ENCODE measurements at places on chromosomes 12 and 14.
A peak's percentile ranks its signal among the peaks of the same experiment; 100 is the strongest.

GRCh38 chr12:119446459-119446858, 111.9 kb downstream of the CCDC60 start:
- DNase-seq = no peak
- no peaks in the 10 kb centered on the region for H3K27me3 ChIP-seq
- H3K27ac ChIP-seq = no peak overlapping the region
- no peak overlapping the region for H3K4me3 ChIP-seq
- no peaks in the 10 kb centered on the region for H3K36me3 ChIP-seq

GRCh38 chr12:112543751-112544150, 125.0 kb downstream of the PTPN11 start:
- no peaks in the 10 kb centered on the region for H3K36me3 ChIP-seq
- H3K4me3 ChIP-seq = no peak overlapping the region
- H3K4me1 ChIP-seq = peaks cover 6% of the 10 kb centered on the region
- H3K27ac ChIP-seq = no peak overlapping the region
- peaks cover 7% of the 10 kb centered on the region for H3K27me3 ChIP-seq

GRCh38 chr14:98323836-98324235, 948.2 kb downstream of the BCL11B start:
- H3K4me1 ChIP-seq = no peaks in the 10 kb centered on the region
- no peaks in the 10 kb centered on the region for H3K27me3 ChIP-seq
- H3K4me3 ChIP-seq = no peak overlapping the region
- H3K36me3 ChIP-seq = peaks cover 5% of the 10 kb centered on the region

GRCh38 chr12:42798811-42799438, 209.4 kb upstream of the PRICKLE1 start:
- H3K36me3 ChIP-seq = no peaks in the 10 kb centered on the region
- DNase-seq = peak; percentile 25
- H3K27me3 ChIP-seq = peaks cover 1% of the 10 kb centered on the region

DNA sequence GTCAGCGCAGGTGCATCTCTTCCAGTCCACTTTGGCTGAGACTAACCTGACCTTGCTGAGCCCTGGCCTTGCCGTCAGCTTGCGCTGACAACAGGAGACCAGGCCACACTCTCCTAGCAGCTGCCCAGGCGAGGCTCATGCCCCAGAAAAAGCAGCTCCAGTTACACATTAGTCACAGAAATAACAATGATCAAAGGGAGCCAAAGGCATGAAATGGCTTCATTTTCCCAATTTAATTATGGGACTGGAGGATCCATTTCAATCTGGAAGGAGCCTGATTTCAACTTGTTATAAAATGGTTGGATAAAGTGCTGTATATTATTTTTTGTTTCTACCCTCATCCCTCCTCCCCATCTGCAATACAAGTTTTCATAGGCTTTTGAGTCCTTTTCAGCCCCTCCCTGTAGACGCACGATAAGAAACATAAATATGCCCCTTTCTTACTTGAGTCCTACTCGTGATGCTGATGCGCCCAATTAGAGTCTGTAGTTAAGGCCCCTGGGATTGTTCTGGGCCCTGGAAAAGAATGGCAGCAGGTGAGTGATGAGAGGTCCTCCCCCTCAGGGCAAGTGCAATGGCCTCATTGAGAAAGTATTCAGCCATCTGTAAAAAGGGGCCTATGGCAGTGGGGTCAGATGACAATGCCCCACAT, 376.0 kb downstream of the C12orf75 start:
- H3K27me3 ChIP-seq = peaks cover 3% of the 10 kb centered on the region
- H3K27ac ChIP-seq = peak overlapping the region; percentile 34
- H3K36me3 ChIP-seq = no peaks in the 10 kb centered on the region
- DNase-seq = peak; percentile 64

- no peak for DNase-seq
- no peak overlapping the region for H3K4me3 ChIP-seq
- no peak overlapping the region for H3K27ac ChIP-seq
- H3K27me3 ChIP-seq = peaks cover 1% of the 10 kb centered on the region
- no peaks in the 10 kb centered on the region for H3K36me3 ChIP-seq
- H3K4me1 ChIP-seq = peaks cover 12% of the 10 kb centered on the region
Measured at GRCh38 chr12:109578330-109578927, 4.8 kb downstream of the MVK start.

DNA sequence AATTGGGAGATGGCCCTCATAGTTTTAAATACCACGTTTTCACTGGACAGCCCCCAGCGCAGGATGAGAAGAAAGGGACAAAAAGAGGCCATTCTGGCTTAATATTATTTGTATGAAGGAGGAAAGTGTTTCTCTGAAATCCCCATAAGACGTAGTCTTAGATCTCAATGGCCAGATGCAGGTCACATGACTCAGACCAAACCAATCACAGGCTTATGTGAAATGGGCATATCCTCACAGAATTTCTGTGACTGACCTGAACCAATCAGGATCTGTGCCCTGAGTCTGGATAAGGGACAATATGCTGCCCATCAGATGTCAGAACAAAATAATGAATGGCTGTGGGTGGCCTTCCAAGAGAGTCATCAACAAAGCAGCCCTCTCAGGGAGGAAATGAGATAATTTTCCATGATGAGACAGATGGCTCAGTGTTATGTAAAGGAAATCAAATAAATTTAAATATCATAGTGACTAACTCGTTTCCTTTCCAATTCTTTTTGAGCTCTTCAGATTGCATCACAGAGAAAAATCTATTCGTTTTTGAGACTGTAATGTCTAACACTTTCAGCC, 1009.5 kb upstream of the TMEM132C start:
- DNase-seq = peak; percentile 60
- no peak overlapping the region for H3K4me3 ChIP-seq
- peaks cover 13% of the 10 kb centered on the region for H3K36me3 ChIP-seq
- peaks cover 52% of the 10 kb centered on the region for H3K4me1 ChIP-seq
- no peaks in the 10 kb centered on the region for H3K27me3 ChIP-seq

- no peak for DNase-seq
- H3K36me3 ChIP-seq = no peaks in the 10 kb centered on the region
- no peak overlapping the region for H3K27ac ChIP-seq
- peaks cover 42% of the 10 kb centered on the region for H3K4me1 ChIP-seq
Measured at GRCh38 chr12:63066136-63066535, 84.9 kb downstream of the AVPR1A start.

GRCh38 chr14:80956922-80957321, 1.5 kb downstream of the TSHR start:
- DNase-seq = no peak
- H3K4me3 ChIP-seq = no peak overlapping the region
- H3K36me3 ChIP-seq = no peaks in the 10 kb centered on the region
- H3K4me1 ChIP-seq = peaks cover 9% of the 10 kb centered on the region

GRCh38 chr14:102601378-102601925, 9.0 kb downstream of the RCOR1 start:
- no peak overlapping the region for H3K27ac ChIP-seq
- H3K36me3 ChIP-seq = no peaks in the 10 kb centered on the region
- no peak for DNase-seq
- peaks cover 30% of the 10 kb centered on the region for H3K4me1 ChIP-seq
- no peaks in the 10 kb centered on the region for H3K27me3 ChIP-seq
- no peak overlapping the region for H3K4me3 ChIP-seq

DNA sequence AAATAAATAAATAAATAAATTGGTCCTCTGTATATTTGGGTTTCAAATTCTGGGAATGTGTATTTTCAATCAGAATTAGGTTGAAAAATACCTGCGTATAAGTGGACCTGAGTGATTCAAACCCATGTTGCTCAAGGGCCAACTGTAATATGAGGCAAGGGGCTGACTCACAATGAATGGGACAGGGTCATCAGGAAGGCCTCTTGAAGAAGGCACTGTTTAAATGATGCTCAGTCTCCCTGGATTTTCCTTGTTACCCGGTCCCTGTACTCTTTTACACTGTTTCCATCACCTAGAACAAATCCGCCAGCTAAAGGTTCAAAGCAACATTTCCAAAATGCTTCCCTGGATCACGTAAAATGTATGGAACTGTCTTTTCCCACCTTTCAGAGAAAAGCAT, 3.8 kb downstream of the PSMB5 start:
- peaks cover 42% of the 10 kb centered on the region for H3K4me1 ChIP-seq
- DNase-seq = no peak
- no peak overlapping the region for H3K27ac ChIP-seq
- H3K27me3 ChIP-seq = no peaks in the 10 kb centered on the region
- H3K4me3 ChIP-seq = no peak overlapping the region

DNA sequence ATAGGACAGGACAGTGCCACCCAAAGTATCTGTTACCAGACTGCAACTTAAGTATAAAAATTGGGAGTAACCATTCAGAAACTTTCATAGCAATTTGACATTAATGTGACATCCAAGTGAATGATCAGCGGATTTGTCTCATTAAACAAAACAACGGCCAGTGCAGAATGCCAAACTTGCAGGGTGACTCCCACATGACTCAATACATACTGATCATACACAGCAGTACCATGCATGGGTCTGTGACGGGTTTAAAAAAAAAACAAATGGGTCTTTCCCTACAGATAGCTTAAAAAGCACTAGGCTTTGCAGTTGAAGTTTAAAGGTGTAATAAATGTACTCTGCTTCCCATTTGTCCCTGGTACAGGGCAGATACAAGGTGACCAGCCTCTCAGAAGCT, 116.6 kb downstream of the SLC35F4 start:
- H3K4me3 ChIP-seq = no peak overlapping the region
- 0 out of 2 replicates have a peak, but pooled peaks cover 3% of the 10 kb centered on the region for H3K36me3 ChIP-seq
- DNase-seq = no peak
- no peak overlapping the region for H3K27ac ChIP-seq
- H3K27me3 ChIP-seq = no peaks in the 10 kb centered on the region
- no peaks in the 10 kb centered on the region for H3K4me1 ChIP-seq

DNA sequence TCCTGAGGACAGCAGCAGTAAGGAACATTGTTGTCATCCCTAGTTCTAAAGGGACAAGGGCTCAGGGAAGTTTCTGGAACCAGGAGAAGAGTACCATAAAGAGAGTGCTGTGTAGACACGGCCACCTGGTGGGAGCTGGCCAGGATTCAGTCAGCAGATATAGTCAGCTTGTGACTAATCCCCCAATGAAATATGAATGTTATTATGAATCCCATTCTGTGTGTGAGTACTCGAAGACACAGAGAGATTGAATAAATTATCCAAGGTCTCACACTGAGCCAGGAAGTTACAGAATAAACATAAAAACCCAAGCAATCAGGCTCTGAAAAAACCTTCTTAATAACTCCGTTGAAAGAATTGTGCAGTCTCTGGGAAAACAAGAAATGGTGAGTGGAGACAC, 1359.5 kb downstream of the AACS start:
- 0 out of 2 replicates have a peak, but pooled peaks cover under 1% of the 10 kb centered on the region for H3K36me3 ChIP-seq
- no peak overlapping the region for H3K4me3 ChIP-seq
- no peak overlapping the region for H3K27ac ChIP-seq
- no peak for DNase-seq

DNA sequence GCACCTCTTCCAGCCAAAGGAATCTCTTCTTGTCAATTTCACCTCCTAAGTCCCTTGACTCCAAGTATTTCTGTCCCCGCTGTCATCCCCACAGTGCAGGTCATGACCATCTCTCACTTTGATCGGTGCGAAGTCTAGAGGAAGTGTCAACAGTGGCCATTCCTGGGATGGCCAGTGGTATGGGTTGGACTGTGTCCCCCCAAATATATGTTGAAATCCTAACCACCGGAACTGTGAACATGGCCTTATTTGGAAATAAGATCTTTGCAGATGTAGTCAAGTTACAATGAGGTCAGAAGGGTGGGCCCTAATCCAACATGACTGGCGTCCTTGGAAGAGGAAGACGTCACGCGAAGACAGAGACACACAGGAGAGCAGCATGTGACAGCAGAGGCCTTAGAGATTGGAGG, 155.9 kb upstream of the PRMT8 start:
- no peak overlapping the region for H3K4me3 ChIP-seq
- peaks cover 26% of the 10 kb centered on the region for H3K27me3 ChIP-seq
- H3K36me3 ChIP-seq = no peaks in the 10 kb centered on the region
- no peak overlapping the region for H3K27ac ChIP-seq

GRCh38 chr12:107544937-107545336, 140.7 kb upstream of the PWP1 start:
- no peak for DNase-seq
- H3K4me3 ChIP-seq = no peak overlapping the region
- H3K27me3 ChIP-seq = peaks cover 3% of the 10 kb centered on the region
- no peaks in the 10 kb centered on the region for H3K4me1 ChIP-seq

- H3K36me3 ChIP-seq = no peaks in the 10 kb centered on the region
- peaks cover 2% of the 10 kb centered on the region for H3K27me3 ChIP-seq
- H3K4me3 ChIP-seq = no peak overlapping the region
- H3K4me1 ChIP-seq = no peaks in the 10 kb centered on the region
- no peak for DNase-seq
Measured at GRCh38 chr12:4064008-4064407, 190.8 kb upstream of the PARP11 start.

DNA sequence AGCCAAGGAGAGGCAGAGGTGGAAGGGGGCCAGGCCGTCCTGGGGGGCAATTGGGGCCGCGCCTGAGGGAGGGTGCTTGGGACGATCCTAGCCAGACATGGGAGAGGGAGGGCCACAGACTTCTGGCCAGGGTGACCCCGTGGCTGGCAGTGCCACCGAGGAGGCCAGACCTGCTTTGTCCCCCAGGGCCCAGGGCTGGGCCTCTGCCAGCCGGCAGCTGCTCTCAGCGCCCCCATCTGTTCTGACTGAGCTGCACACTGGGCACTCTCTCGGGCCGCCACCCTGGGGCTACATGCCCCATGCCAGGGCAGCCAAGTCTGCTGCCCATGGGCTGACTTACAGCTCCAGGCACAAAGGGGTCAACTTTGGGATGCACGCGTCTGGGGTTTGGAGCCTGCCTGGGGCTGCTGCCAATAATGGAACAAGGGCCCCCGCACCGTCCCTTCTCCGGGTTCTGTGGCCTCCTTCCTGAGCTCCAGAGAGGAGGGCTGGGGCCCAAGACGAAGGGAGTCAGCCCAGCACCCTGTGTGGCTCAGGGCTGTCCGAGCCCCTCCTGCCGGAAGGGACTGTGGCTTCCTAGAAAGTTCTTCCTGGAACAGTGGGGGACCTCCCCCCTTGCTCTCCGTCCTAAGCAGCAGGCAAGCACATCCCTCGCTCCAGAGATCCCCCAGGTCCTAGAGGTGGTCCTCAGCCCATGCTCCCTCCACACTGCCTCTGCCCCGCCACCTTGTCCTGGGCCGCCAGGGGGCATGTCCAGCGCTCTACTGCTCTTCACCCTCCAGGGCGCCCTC, 1.1 kb downstream of the ADSS1 start:
- H3K27me3 ChIP-seq = peaks cover 26% of the 10 kb centered on the region
- H3K4me1 ChIP-seq = peaks cover 13% of the 10 kb centered on the region
- H3K27ac ChIP-seq = no peak overlapping the region
- peak; percentile 21 for DNase-seq

DNA sequence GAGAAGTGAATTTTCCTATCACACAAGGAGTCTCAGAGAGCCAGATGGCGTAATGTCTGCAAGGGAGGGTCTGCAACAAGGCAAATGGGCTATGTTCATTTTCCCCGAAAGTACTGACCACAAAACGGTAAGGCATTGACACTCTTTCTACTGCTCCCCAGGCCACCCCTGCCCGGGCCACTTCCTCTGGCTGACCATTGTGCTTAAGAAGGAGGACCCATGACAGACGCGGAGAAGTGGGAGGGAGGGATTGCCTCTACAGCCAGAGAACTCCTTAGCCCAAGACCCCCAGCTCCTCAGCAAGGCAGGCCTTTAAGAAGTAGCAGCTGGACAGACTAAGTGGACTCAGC, 1.2 kb downstream of the NCKAP5L start:
- peaks cover 49% of the 10 kb centered on the region for H3K4me1 ChIP-seq
- DNase-seq = no peak
- peaks cover 2% of the 10 kb centered on the region for H3K27me3 ChIP-seq
- peak overlapping the region; percentile 96 for H3K4me3 ChIP-seq
- H3K27ac ChIP-seq = peak overlapping the region; percentile 75
- no peaks in the 10 kb centered on the region for H3K36me3 ChIP-seq

GRCh38 chr12:45611495-45611894, 118.0 kb upstream of the ARID2 start:
- no peak overlapping the region for H3K27ac ChIP-seq
- H3K36me3 ChIP-seq = no peaks in the 10 kb centered on the region
- no peak overlapping the region for H3K4me3 ChIP-seq
- H3K4me1 ChIP-seq = peaks cover 47% of the 10 kb centered on the region
- no peak for DNase-seq
- H3K27me3 ChIP-seq = no peaks in the 10 kb centered on the region
